ENCODE measurements at places on chromosomes 13 and 19.

DNA sequence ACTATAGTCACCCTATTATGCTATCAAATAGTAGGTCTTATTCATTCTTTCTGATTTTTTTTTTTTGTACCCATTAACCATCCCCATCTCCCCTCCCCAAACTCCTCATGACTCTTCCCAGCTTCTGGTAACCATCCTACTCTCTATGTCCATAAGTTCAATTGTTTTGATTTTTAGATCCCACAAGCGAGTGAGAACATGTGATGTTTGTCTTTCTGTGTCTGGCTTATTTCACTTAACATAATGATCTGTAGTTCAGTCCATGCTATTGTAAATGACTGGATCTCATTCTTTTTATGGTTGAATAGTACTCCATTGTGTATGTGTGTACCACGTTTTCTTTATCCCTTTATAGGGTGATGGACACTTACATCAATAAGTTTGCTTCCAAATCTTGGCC lies 4.5 kb upstream of the MYCBP2 start:
- DNase-seq = no peak

DNA sequence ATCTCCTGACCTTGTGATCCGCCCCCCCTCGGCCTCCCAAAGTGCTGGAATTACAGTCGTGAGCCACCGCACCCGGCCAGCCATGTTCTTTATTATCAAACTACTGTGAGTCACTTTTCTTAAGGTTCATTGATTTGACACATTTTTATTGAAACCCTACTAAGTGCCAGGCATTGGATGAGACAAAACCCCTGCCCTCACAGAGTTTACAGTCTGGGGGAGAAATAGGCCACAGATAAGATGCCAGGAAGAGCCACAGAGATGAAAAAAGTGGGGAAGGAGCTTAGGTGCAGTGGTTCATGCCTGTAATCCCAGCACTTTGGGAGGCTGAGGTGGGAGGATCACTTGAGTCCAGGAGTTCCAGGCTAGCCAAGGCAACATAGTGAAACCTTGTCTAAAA lies 14.5 kb upstream of the MAP2K2 start:
- DNase-seq = no peak

DNA sequence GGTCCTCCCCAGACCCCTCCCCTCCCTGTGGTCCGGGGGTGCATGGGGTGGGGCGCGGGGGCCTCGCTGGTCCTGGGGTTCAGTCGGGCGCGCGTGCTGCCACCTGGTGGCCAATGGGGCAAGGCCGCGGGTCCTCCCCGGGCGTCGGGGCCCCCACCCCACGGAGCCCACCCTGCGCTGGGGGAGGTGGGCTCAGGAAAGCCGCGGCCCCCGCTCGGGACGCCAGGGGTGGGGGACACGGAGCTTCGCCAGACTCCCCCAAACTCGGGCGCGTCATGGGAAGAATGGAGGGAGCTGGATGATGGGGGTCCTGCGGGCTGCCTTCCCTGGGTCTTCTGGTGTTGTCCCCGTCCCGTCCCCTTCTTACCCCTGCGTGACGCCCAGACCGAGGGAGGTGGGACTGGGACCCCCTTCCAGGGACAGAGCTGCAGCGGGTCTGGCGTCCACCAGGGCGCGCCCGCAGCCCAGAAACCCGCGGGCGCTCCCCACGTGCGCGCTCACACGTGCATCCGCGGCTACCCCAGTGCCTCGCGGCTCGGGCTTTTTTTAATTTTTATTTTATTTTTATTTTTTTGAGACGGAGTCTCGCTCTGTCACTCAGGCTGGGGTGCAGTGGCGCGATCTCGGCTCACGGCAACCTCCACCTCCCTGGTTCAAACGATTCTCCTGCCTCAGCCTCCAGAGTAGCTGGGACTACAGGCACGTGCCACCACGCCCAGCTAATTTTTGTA lies 19.8 kb upstream of the TCF3 start:
- no peak for DNase-seq

GRCh38 chr13:98405107-98405571 lies 171.8 kb downstream of the STK24 start:
- no peak for DNase-seq

- DNase-seq = no peak
These were observed 4.2 kb downstream of the TMEM150B start for GRCh38 chr19:55320844-55321419.

DNA sequence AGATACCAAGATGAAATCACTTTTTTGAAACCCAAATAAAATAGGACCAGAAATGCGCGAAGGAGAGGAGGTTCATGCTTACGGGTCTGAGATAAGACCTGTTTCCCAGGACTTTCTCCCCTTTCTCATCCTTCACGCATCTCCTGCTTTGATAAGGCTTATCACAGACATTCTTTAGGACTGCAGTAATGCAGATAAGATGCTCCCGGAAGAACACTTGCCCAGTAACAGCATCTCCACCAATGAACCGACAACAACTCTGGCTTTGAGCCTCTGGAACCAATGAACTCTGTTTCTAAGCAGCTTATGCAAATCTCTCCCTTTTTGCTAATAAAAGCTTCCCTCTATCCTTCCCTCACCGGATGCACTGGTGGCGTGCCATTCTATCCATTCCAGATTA lies 783.4 kb upstream of the ARGLU1 start:
- no peak for DNase-seq

DNA sequence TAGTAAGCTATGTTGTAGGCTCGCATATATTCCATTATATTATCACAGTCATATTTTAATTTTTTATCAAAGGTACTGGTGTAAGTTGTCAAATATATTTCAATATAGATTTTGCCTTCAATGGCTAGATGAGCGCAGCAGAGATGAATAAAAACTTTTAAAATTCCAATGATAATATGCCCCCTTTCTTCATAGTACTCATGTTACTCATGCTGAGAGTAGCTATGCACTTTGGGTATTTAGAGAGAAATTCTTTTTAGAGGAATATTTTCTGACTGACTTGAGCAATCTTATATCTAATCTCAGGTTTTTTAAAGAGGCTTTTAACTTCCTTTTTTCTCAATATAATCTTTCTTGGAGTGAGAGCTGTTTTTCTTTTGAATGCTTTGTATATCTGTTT lies 11.4 kb downstream of the ZNF254 start:
- DNase-seq = no peak

DNA sequence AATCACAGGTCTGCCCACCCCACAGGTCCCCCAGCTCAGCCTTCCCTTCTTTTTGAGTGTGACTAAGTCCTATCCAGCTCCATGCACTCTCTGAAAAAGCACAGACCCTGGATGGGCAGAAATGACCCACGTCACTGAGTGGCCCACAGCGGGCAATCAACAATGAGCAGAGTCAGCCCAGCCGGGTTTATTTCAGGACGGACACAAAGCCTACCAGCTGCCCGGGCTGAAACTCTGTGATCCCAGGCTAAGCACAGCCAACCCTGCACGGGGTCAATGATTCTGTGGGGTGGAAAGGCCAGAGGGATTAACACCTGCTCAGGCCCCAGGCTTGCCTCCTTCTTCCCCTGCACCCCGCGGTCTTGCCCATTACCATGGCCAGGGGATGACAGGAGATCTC lies 8.4 kb downstream of the NAPA start:
- DNase-seq = no peak

- peak; percentile 89 for DNase-seq
These were observed at the start of gene UFM1 for GRCh38 chr13:38349390-38350113. TSS of gene UFM1 (plus strand) at chr13:38349851. CDS start at chr13:38349920, 69 bp downstream.

- peak; percentile 2 for DNase-seq
These were observed 34.4 kb downstream of the CCDC70 start for GRCh38 chr13:51895906-51896888.

- DNase-seq = no peak
These were observed 46.6 kb upstream of the NFIC start for GRCh38 chr19:3319643-3320353.

DNA sequence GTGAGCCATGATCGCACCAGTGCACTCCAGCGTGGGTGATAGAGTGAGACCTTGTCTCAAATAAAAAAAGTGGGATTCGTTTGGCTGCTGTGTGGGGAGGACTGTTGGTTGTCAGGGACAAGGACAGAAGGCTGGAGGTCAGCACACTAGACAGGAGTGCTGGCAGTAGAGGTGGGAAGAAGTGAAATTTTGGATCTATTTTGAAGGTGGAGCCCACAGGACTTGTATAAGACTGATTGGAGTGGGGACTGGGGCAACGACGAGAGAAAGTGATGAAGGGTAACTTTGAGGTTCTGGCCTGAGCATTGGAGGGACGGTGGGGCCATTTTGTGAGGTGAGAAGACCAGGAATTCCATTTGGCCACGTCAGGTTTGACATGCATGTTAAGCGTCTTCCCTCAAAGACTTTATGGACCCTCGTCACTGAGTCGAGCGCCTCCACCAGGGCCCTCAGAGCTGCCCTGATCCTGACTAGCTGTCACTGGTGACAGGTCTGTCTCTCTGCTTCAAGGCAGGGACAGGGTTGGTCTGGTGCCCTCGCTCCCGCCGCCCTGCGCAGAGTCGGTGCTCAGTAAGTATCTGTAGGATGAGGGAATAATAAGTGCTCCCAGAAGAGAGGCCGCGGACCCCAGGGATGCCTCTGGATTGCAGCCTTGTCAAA lies 673 bp downstream of the CTU1 start:
- no peak for DNase-seq

GRCh38 chr19:1907563-1908363 lies 2.6 kb downstream of the ADAT3 start:
- DNase-seq = no peak

DNA sequence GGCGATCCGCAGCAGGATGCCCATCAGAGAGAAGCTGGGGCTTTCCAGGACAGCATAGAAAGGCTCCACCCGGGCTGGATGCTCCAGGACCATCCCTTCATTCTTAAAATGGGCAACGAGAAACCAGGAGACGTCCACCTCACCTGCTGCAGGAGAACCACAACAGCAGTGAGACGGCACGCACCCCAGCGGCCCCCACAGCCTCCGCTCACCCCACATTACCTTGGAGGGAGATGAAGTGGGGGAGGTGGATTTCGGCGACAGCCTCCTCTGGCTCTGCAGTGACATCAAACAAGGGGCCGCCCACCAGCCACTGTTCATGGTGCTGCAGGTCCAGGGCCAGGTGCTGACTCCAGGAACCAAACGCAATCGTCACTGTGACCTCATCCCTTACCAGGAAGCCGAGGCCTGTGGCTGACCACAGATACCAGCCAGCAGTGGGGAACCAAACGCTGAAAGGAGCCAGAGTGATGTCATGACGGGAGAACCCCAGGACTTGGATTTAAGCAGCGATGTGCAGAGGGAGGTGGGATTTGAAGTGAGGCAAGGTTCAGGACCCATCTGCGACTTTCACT lies 25.1 kb downstream of the CARD8 start:
- DNase-seq = no peak

DNA sequence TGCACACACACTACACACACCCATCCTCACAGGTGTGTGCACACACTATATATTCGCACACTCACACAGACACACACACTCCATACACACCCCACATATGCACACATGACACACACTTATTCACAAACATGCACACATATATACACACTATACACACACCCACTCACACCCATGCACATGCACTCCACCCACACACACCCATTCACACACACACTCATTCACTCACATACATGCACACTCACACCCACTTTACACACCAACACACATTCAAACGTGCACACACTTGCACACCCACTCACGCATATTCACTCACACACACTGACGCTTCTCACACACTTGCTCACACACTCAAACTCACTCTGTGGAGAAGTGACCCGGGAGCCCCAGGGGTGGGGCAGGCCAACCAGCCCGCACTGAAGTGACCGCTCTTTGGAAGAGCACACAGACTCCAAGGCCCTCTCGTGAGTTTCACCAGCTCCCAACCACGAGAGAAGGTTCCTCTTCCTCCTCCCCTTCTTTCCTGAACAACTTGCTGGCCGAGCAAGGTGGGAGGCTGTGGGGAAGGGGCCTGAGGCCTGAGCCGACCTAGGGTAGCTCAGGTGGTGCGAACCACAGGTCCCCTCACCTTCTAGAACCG lies 86.1 kb upstream of the TM9SF2 start:
- DNase-seq = no peak

DNA sequence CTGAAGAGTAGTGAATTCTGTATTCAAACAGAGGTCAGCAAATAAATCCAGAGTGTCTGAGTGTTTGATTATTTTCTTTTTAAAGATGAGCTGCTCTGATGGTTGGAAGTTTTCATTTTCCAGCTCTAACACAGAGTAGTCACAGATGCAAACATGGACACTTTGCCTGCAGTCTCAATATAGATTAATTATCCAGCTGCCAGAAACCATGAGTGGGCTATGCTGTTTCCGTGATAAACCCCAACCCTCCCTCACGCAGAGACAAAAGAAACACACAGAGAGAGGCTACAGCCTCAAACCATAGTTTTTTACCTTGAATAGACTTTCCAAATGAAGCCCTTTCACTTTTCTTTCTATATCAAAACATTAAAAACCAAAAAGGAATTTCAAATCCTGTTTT lies 884.7 kb downstream of the DIAPH3 start:
- no peak for DNase-seq

DNA sequence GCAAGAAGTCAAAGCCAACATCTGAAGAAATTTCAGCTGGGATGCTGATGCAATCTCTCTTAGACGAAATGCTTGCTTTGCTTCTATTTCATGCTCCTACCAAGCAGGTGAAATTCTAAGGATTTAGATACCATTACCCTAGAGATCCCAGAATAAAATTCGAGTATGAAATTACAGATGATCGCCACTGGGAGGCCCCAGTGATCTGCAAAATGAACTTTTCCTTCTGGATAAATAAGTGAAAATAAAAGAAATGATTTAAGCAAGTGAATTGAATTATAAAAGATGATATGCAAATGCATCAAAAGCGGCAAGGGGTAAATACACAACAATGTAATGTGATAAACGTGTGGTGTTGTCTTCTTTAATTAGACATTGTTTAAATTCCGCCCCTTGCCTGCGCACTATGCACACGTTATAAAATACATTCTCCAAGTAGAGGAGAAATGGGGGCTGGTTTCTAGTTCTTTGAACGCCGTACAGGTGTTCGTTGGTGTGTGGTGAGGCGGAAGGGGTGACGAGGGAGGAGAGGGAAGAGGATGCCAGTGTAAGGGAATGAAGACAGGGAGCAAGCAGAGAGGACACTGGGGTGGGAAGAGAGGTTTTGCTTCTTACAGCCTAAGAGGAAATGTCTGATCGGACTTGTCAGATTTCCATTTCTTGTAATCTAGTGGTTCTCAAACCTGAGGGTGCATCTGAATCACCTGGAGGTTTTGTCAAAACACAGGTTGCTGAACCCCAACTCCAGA lies 58.0 kb downstream of the ERCC5 start:
- DNase-seq = no peak

DNA sequence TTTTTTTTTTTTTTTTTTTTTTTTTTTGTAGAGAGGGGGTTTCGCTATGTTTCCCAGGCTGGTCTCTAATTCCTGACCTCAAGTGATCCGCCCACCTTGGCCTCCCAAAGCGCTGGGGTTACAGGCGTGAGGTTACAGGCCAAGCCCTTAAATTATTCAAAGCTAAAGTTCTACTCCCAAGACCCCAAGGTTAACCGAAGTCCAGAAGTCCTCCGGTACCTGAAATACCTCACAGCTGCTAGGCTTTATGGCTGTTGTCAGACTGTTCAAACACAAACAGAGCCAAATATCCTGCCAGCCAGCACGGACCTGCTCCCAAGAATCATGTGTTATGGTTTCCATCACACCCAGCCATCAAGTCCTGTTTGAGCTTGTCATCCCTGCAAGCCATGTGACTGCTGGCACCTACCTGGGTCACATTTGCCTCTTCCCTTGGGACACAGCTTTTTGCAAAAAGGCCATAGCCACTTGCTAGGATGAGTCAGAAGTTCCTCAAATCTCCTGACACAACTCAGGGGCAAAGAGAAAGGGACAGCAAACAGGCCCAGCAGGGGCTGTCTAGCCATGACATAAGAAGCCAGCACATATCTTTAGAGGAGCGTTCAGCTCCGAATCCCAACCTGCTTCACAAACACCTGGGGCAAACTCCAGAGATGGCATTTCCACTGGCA lies 129.9 kb downstream of the FOXO1 start:
- DNase-seq = no peak

Data from fibroblast of skin of left biceps (primary cell).